ENCODE measurements at places on chromosomes 16 and 17.

DNA sequence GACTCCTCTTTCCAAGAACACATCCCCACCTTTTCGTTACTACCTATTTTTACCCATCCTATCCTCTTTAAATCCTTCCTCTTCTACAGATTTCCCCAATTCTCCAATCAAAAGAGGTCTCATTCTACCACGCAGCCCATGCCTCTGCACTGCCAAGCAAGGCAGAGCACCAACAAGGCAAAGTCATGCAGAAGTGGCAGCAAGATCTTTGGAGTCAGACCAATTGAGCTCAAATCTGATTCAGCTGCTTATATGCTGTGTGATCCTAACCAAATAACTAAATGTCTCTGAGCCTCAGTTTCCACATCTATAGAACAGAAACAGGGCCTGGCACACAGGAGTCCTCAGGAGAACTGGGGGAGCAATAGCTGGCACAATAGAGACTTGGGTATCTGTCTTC is 41.0 kb downstream of the TOM1L2 start:
- ATAC-seq: no peak

GRCh38 chr16:7268182-7268581 is 64.5 kb upstream of the RBFOX1 start:
- ATAC-seq: no peak

GRCh38 chr16:11140466-11140865 is 115.5 kb downstream of the SOCS1 start:
- no peak for ATAC-seq

GRCh38 chr16:4936991-4937781 is at the start of gene PPL:
TSS of gene PPL (minus strand) at chr16:4937148. CDS start at chr16:4937045, 103 bp downstream.
- peak; percentile 76 for ATAC-seq

DNA sequence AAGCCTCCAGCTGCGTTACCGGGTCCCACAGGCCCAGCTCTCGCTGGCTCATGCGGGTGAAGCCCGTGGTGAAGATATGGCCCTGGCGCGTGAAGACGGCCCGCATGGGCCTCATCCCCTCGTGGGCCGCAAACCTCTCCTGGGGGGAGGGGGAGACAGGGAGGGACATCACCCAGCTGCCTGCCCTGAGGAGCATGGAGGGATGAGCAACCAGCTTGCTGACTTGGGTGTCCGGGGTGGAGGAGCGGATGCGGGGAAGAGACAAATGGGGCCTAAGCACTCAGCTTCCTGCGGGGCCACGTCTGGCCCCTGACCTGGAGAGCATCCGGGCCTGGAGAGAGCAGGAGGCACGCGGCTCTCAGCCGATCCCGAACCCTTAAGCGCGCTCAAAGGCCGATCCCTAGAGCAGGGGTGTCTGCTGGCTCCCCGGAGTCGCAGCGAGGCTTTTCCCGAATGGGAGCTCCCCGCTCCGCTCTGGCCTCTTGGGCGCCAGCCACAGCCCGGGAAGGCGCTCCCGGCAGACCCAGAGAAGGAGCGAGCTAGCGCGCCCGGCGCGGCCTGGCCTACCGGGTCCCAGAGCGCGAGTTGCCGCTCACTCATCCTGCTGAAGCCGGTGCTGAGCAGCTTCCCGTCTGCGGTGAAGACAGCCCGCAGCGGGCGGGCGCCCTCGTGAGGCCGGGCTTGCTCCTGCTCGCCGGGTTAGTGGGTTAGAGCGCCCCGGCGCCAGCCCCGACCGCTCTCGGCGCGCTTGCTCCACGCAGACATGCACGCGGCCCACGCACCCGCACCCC is 5.0 kb downstream of the CORO6 start:
- peak; percentile 59 for ATAC-seq

GRCh38 chr17:75481194-75482068 is 25.0 kb downstream of the TMEM94 start:
- ATAC-seq: no peak

DNA sequence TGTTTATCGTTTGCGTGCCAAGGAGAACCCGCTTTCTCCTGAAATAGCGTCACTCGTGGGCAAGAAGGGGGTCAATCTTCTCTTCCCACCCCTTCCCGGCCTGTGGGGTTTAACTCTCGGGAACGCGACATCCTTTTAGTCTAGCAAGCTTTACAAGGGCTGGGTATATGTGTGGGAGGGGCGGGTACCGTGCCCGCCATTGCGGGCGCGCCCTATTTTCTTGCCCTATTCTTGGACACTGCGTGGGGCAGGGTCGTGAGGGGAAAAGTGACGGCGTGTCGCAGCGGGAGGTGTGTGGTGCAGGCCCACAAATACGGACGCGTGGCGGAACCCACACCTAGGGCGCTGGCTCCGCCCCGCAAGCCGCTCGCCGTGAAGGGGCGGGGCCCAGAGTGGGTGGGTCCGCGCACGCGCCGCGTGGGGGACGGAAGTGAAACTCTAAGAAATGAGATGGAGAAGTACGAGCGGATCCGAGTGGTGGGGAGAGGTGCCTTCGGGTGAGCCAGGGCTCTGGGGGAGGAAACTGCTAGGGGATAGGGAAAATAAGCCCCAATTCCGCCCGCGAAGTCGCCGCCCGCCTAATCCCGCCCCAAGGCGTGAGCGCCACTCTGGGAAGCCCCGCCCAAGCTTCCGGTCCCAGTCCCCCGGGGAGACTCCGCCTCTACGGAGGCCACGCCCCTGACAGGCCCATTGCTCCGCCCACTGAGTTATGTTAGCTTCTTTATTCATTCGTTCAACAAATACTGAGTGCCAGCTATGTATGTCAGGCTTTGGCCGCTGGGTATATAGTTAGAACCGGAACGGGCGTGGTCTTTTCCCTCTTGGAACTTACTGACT is at the start of gene NEK8:
TSS of gene NEK8 (plus strand) at position 425 of the 837 bp plus-strand sequence. CDS start at position 451, 26 bp downstream.
- ATAC-seq: peak; percentile 73

- peak; percentile 74 for ATAC-seq
Measured at GRCh38 chr17:16569358-16569712, 331 bp upstream of the ZNF287 start.

DNA sequence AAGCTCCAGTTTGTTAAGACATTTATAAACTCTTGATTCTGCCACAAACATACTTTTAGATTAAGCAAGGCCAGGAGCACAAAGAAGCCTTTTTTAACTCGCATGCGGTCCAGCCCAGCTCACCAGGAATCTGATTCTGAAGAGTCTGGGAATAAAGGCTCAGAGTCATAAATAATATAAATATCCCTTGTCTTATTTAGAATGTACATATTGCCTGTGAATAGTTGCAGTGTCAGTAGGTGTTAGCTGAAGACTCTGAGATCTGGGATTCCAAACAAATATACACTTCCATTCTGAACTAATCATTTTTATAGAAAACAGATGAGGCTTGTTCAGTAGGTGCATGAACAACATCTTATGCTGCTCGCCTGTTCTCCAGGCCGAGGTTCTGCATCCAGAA is 59.1 kb upstream of the ELAC2 start:
- ATAC-seq: no peak

DNA sequence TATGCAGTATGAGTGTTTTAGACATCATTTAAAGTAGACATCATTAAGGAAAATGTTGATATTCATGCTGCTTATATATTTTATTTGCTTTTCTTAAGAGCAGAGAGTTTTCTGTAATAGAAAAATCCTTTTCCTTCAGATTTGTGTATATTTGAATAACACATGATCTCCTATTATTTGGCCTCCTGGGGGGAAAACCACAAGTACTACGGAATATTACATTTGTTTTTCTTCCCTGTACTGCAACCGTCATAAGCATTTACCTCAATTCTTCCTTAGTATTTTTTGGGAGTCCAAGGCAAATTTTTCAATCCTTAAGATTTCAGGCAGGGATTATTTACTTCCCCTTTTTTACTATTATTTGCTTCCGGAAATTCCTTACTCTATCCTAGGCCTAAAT is 6.0 kb downstream of the RSPRY1 start:
- ATAC-seq: no peak

DNA sequence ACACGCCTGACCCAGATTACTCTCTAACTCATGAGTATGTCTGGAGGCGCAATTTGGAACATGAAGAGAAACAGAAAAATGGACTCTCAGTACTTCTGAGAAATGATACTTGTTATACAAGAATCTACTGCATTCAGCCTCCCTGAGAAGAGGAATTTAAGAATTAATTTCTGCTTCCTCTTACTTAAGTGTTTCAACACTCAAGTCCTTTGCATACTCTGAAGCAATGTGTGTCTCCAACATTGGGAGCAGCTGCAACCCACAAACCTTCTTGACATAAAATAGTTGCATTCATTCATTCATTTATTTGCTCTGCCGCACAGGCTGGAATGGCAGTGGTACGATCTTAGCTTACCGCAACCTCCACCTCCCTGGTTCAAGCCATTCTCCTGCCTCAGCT is 199.8 kb downstream of the NPIPA7 start:
- no peak for ATAC-seq

- ATAC-seq: no peak
Measured at GRCh38 chr17:4090898-4091297, 51.9 kb downstream of the ZZEF1 start.

- ATAC-seq: no peak
Measured at GRCh38 chr17:77422748-77423113, 282.0 kb downstream of the SEC14L1 start.

GRCh38 chr16:73143576-73144422 is 95.9 kb upstream of the ZFHX3 start:
- no peak for ATAC-seq

DNA sequence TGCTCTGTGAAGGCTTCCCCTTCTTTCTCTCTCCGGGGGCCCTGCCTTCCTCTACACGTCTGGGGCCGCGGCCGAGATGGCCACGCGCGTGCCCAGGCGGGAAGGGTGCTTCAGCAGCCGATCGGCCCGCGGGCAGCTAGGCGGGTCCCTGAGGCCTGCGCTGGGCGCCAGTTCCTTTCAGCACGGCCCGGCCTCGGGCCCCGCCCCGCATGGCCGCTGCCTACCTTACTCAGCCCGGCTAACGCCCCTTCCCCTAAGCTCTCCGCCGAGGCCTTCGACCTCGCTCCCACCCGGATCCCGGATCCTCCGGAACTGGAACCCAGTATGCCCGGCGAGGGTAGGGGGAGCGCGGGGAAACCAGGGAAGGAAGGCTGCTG is 335 bp downstream of the TMEM11 start:
- peak; percentile 31 for ATAC-seq

DNA sequence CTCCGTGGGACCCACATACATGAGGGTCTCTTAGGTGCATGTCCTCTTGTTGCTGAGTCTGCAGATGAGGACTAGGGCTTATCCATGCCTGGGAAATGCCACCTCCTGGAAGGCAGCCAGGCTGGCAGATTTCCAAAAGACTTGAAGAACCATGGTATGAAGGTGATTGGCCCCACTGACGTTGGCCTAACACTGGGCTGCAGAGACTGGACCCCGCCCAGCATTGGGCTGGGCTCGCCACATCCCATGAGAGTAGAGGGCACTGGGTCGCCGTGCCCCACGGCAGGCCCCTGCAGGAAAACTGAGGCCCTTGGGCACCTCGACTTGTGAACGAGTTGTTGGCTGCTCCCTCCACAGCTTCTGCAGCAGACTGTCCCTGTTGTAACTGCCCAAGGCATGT is 38.2 kb upstream of the IL21R start:
- no peak for ATAC-seq

DNA sequence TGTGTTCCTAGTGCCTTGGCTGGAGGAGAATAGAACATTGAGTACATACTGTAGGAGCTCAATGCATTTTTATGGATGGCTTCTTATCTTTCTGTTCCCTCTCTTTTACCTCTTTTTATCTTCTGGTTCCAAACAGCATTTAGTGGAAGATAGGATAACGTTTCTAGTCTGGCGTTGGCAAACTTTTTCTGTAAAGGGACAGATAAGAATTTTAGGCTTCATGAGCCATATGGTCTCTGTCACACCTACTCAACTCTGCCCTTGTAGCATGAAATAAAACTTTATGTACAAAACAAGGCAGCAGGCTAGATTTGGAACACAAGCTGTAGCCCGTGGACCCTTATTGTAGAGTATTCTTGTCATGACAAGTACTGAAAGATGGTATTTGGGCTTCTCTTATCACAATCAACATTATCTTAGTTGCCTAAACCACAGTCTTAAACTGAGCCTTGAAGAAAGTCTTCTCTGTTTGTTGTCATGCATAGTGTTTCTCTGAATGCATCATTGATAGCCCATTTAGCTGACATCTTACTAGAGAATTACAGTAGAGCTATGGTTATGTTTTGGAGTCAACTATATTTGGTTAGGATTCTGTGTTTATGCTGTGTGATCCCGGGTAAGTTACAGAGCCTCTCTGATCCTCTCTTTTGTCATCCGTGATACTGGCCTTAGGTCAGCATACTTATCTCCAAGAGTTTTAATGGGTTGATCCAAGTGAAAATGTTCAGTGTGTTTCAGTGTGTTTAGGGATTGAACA is 80.2 kb downstream of the HS3ST4 start:
- ATAC-seq: no peak

GRCh38 chr16:70438585-70438968 is 323 bp downstream of the ST3GAL2 start:
- no peak for ATAC-seq
